Activated CD4-positive, CD25-positive, alpha-beta regulatory T cell treated with anti-CD3 and anti-CD28 coated beads, Interleukin-2, amount 50 U/mL, for 16 hours (primary cell): ENCODE measurements at places on chromosomes 4 and X.

GRCh38 chr4:164192844-164193243 lies 561.1 kb upstream of the SMIM31 start:
- no peak for DNase-seq

GRCh38 chr4:183332447-183332846 lies 10.2 kb upstream of the CLDN24 start:
- no peak for DNase-seq

- no peak for DNase-seq
Observed at GRCh38 chr4:66223068-66223703, 552.9 kb upstream of the EPHA5 start.

- no peak for DNase-seq
Observed at GRCh38 chrX:45952030-45952429, 593.2 kb downstream of the ZNF674 start.

- DNase-seq = no peak
Observed at GRCh38 chrX:9668537-9668936, 97.1 kb downstream of the GPR143 start.

DNA sequence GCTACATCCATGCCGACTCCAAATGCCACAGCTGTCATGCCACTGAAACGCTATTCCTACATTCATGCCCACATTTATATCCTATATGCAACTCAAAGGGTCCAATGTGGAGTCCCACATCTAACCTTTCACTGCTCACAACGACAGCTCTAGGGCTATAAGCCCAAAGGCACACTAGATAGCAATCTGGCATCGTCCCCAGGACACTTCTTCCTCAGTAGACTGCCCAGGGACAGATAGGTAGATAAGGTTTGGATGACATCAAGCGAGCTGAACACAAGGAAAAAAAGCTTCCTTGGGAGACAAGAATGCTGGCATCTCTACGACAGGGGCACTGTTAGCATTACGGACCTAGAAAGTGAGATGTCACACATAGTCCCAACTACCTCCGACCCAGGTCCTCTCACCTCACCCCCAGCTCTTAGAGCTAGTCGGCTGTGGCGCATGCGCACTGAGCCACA lies 685 bp downstream of the RAB9B start:
- DNase-seq = no peak

- DNase-seq = no peak
Observed at GRCh38 chr4:168734703-168735678, 238.1 kb downstream of the PALLD start.
